ENCODE measurements at places on chromosomes 2 and 18.

- no peak for DNase-seq
Observed at GRCh38 chr2:17752246-17752645, 1.4 kb downstream of the SMC6 start.

GRCh38 chr18:60976976-60977375 is 356.3 kb upstream of the CDH20 start:
- DNase-seq = no peak

- DNase-seq = no peak
Observed at GRCh38 chr18:27771571-27771970, 405.4 kb downstream of the CDH2 start.

- no peak for DNase-seq
Observed at GRCh38 chr2:24399434-24400206, 39.3 kb upstream of the ITSN2 start.

GRCh38 chr2:190996338-190996946 is 17.5 kb downstream of the STAT1 start:
- no peak for DNase-seq

GRCh38 chr2:67476809-67477790 is 80.0 kb downstream of the ETAA1 start:
- DNase-seq = no peak

GRCh38 chr18:70165936-70166335 is 39.6 kb downstream of the RTTN start:
- no peak for DNase-seq

DNA sequence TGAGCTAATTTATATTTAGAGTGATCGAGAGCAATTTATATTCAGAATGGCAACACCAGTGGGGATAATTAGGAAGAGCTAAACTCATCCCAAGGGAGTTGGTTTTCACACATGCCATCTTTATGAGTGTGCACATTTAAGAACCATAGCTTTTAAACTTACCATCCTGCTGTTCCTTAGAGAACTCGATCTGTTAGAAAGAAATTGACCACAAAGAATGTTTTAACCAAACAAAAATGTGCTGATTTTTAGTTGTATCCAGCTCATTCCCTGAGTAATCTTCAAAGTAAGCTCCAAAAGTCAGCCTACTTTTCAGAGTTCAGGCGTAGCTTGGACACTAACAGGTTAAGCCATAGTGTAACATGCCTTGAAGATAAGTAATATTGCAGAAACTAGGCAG is 12.6 kb downstream of the MYL1 start:
- no peak for DNase-seq

DNA sequence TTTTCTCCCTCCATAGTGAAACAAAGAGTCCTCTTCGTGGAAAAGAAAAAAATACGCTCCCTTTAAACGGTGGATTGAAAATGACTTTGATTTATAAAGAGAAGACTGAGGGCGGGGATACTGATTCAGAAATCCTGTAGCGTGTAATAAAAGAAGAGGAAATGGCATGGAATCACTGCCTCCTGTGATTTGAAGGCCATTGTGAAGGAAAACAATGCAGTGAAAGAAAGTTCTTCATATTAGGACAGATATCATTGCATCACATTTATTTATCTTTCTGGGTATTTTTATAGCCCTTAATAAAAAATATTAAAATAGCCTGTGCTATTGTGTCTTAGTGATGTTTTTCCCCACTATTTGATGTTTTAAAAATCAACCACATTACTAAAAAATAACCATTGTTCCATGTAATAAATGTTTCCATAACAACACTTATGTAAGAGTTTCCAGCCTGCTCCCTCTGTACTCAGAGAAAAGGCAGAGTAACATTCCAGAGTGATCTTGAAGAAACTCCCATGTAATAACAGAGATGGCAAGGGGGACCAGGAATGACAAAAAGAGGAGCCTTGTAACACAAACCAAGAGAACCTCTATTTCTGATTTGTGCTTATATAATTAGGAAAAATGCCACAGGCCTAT is 8.0 kb downstream of the MRPL33 start:
- no peak for DNase-seq

DNA sequence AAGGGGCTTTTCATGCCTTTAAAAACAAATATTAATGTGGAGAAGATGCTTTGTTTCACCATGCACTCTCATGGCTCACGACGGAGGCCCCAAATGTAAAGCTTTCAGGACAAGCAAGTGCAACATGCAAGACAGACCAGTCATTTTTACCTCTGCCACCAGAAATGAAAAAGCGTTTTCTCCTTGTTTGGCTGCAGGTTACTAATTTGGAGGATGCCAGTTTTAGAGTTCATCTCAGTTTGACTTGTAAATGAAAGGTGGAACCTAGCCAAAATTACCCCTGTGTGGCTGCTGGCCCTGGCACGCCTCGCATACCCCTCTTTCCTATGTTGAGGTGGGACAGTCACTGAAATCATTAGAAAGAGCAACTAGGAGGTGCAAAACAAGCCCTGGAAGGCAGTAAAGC is 138.6 kb downstream of the BCL2 start:
- DNase-seq = no peak

DNA sequence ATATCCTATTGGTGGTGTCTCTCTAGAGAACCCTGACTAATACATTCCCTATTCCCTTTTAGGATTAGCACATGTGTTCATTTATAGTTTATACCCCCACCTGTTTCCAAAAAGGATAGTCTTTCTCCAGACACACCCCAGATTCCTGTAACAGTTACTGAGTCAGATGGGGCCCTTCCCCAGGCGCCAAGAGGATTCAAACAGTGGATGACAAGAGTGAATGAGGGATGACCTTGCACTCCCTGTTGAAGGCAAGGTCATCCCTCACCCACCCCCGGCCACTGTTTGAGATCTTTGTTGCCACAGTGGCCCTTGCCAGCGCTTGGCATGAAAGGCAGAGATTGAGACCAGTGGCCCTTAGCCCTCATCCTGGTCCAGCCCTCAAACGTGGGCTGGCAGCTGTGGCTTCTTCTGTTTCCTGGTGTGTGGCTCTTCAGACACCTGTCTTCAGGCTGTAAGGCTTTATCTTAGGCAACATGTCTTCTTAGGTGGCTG is 15.3 kb upstream of the REEP1 start:
- no peak for DNase-seq

DNA sequence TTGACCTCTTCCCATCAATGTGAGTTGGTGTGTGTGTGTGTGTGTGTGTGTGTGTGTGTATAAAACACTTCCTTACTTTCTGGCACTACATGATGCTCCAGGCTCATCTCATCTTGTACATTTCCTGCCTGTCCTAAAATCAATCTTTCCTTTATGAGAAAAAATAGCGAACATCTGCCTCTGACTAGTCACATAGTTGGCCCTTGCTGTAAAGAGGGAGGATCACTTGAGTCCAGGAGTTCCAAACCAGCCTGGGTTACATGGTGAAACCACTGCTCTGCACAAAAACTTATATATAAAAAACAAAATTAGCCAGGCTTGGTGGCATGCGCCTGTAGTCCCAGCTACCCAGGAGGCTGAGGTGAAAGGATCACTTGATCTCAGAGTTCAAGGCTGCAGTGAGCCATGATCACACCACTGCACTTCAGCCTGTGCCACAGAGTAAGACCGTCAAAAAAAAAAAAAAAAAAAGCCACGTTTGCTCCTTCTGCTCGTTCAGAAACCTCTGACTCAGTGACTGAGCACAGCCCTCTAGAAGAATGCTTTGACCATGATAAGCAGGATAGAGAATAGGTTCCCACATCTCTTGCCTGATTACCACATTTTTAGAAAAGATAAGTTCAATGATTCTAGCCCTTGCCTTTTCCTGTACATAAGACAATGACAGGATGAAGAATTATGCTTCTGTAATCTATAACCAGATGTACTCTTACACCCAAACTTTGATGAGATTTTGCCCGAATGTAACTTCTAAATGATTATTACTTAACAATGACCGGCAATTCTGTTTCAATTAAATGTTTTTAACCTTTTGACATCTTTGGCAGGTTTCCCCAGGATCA is 45.2 kb upstream of the ST3GAL5 start:
- DNase-seq = no peak

DNA sequence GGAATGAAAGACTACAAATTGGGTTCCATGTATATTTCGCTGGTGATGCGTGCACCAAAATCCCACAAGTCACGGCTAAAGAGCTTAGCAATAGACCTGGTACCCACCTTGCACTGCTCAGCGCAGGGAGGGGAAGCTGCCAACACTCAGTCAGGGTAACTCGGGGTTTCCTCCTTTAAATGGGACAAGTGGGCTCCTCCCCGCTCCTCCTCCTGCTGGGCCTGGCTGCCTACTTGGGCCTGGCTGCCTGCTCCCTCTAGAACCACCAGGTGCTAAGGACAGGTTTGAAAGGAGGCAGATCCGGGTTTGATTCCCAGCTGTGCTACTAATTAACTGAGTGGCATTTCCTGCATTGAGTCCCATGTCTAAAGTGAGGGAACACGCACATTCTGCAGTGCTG is 23.4 kb downstream of the MYO7B start:
- no peak for DNase-seq

DNA sequence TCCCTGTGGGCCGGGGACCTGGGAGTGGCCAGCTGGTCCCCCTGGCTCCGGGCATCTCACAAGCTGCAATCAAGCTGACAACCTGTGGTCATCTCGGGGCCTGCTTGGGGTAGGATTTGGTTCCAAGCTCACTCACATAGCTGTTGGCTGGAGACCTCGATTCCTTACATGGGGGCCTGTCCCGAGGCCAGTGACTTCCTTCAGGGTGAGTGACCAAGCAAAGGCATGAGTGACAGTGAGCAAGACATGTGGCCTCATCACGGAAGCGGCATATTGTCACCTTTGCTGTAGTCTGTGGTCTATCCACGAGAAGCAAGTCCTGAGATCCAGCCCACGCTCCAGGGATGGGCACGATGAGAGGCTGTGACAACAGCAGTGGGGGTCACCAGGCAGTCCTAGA is 131.4 kb upstream of the ID2 start:
- no peak for DNase-seq

DNA sequence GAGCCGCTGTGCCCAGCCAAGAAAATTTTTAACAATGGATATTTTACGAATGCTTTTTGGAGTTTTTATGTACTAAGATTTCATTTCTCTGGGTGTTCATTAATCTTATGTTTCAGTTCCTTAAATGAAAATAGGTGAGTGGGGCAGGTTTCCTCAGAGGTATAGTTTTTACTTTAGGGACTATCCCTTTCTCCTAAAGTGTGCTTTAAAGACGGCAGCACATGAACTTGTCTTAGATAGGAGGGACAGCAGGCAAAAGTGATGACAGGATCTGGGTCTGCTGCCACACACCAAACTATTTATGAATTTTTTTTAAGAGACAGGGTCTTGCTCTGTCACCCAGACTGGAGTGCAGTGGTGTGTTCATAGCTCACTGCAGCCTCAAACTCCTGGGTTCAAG is 8.0 kb upstream of the REL start:
- no peak for DNase-seq

- DNase-seq = no peak
Observed at GRCh38 chr2:151020411-151020810, 241.3 kb downstream of the RBM43 start.

DNA sequence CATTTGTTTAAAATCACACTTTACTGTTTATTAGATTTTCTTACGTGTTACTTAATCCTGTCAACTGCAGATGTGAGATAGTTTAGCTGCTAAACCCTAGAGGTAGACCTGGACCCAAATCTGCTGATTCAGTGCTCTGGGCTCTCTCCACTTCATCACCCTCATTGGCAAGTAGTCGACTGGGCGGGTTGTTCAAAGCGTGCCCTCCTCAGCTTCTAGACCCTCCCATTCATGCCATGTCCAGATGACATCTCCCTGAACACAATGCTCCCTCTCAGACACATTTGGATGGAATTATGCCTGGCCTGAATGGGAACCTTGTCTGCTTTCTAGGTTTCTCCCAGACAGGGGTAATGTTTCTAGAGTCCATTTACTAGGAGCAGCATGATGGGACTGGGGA is 43.7 kb downstream of the RPIA start:
- no peak for DNase-seq

- DNase-seq = no peak
Observed at GRCh38 chr2:216551234-216552068, 52.8 kb downstream of the RPL37A start.

GRCh38 chr2:128485761-128486639 is 167.3 kb upstream of the HS6ST1 start:
- no peak for DNase-seq

- no peak for DNase-seq
Observed at GRCh38 chr18:515156-515815, 14.8 kb upstream of the COLEC12 start.

- no peak for DNase-seq
Observed at GRCh38 chr2:16817305-16818202, 151.9 kb upstream of the CYRIA start.

DNA sequence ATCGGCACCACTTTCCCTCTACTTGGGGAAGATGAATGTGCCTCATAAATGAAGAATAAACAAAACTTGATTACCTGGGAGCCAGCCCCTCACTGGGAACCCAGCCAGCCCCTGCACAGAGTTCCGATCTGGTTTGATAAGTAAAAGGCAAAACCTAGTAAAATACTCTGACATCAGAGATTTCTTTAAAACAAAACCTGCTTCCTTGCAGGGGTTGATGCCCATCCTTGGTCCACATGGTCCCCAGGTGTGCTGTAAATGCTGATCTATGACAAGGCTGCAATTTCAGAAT is 218.8 kb upstream of the APCDD1 start:
- DNase-seq = no peak

DNA sequence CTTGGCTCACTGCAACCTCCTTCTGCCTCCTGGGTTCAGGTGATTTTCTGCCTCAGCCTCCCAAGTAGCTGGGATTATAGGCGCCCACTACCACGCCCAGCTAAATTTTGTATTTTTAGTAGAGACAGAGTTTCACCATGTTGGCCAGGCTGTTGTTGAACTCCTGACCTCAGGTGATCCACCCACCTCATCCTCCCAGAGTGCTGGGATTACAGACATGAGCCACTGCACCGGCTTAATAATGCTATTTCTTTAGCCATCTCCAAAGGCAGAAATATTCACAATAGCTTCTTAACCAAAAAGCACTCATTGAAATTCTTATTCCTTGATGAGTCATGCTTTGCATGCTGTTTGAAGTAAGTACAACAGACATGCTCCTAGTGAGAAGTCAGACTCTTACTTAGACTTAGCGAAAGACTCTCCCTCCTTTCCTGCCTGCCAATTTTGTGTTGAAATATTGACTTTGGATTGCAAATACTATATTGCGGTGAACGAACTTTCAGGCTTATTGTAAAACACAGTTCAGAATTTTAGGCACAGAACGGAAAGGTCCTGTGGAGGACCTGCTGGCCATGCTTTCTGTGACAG is 4.4 kb downstream of the ACTR3 start:
- no peak for DNase-seq

DNA sequence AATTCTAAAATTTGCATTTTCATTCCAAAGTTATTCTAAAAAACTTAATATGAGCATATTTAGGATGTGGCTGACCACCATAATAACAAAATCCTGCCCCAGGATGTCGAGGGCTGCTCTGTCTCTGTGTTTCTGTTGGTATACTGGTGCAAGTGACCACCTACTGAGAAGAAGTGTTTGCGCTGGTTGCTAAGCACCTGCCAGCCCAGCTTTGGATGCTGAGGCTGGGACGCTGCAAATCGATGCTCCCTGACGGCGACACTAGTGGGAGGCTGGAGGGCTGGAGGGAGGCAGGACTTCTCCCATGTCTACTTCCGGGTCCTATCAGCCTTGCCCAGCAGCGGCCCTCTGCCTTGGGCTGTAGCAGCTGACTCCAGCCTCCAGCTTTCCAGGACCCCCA is 45.0 kb downstream of the LAMA1 start:
- DNase-seq = no peak

Data from occipital lobe (tissue), 3 donors.